ENCODE measurements at places on chromosomes 3 and 15. TPM values are rescaled to one million over a fixed set of nuclear protein-coding genes. Genes with fewer than 3 reads are reported as not detected.

- no peaks in the 10 kb centered on the region for H3K4me1 ChIP-seq
- H3K27ac ChIP-seq = no peak overlapping the region
- H3K27me3 ChIP-seq = no peaks in the 10 kb centered on the region
- DNase-seq = no peak
- H3K4me3 ChIP-seq = no peak overlapping the region
Observed at GRCh38 chr3:134929976-134930375, 134.9 kb downstream of the EPHB1 start.

DNA sequence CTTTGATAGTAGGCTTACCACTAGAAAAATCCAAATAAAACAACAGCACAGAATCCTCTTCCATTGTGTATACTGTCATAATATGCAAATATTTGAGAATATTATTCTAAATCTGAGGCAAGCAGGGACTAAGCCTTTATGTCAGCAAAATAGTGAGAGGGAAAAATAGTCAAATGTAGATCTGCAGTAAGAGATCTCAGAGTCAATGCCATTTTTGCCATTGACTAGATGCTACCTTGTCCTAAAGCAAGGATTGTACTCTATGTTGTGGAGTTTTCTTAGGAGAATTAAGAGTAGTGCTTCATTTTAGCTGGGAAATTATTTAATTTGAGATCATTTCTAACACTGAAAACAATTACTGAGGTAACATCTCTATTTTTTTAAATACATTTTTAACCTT is 50.2 kb downstream of the IQCH start:
- no peaks in the 10 kb centered on the region for H3K27me3 ChIP-seq
- no peak for DNase-seq
- H3K4me1 ChIP-seq = peaks cover 12% of the 10 kb centered on the region

ROPN1 gene
- total RNA-seq = not detected

DNA sequence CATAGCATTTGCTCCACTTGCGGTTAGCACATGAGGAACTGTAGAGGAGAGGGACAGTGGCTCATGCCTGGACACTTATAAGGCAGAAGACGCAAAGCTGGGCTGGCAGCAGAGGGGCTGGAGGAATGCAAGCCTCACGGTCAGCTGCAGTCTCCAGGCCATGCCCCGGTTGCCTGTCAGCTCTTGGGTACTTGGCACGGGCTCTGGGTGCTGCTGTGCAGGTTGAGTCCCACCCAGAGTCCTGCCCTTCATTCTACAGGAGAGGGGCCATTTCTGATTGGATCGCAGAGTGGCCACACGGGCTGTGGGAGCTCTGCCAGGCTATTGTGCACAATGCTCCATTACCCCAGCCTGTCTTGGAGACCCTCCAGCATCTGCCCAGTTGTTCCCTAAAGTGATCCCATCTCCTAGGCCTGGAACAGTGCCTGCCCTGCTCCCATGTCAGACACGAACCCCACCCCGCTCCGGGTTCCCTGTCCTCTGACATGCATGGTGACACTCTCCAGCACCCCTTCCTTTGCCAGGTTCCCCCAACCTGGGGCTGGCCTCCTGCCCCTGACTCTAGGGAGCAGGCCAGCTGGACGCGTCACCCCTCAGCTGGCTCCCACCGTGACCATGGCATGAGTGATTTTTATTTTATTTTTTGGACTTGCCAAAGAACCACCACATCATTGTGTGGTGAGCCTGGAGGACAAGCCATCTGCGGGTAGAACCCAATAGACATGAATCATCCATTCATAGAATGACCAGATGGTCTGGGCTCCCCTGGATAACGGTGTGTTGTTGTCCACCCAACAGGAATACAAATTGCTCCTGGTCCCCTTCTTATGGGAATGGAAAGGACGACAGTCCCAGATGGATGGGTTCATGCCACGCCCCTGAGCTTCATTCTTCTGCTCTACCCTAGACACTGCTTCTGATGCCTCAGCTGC is 51.0 kb upstream of the KLF13 start:
- H3K4me1 ChIP-seq = peaks cover 45% of the 10 kb centered on the region
- no peaks in the 10 kb centered on the region for H3K27me3 ChIP-seq
- H3K36me3 ChIP-seq = no peaks in the 10 kb centered on the region

ABHD17C gene
- 0.63 TPM for total RNA-seq

WNT7A gene
- total RNA-seq = not detected

DNA sequence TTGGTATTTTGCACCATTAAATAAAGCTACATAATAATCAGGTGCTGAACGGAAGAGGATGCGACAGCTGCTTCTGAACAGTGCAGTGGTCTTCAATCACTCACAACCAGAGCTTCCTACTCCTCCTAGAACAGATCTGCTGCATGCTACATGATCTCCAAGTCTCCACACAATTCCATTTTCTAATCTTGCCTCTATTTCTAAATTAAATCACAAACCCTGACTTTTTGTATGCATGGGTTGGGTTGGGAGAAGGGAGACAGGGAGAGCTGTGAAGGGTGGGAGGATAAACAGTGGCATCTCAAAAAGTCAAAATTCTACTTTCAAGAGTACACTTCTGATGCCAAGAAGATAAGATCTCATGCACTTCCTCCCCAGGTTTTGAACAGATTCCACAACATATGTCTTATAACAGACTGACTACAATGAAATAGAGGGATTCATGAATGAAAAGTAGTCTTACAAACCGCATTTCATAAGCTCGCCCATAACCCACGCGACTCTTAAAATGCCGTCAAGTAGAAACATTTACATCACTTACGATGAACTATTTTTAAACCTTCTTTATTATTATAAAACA is 57.2 kb downstream of the CHSY1 start:
- DNase-seq = no peak
- no peaks in the 10 kb centered on the region for H3K27me3 ChIP-seq
- no peaks in the 10 kb centered on the region for H3K36me3 ChIP-seq
- no peak overlapping the region for H3K4me3 ChIP-seq

DNA sequence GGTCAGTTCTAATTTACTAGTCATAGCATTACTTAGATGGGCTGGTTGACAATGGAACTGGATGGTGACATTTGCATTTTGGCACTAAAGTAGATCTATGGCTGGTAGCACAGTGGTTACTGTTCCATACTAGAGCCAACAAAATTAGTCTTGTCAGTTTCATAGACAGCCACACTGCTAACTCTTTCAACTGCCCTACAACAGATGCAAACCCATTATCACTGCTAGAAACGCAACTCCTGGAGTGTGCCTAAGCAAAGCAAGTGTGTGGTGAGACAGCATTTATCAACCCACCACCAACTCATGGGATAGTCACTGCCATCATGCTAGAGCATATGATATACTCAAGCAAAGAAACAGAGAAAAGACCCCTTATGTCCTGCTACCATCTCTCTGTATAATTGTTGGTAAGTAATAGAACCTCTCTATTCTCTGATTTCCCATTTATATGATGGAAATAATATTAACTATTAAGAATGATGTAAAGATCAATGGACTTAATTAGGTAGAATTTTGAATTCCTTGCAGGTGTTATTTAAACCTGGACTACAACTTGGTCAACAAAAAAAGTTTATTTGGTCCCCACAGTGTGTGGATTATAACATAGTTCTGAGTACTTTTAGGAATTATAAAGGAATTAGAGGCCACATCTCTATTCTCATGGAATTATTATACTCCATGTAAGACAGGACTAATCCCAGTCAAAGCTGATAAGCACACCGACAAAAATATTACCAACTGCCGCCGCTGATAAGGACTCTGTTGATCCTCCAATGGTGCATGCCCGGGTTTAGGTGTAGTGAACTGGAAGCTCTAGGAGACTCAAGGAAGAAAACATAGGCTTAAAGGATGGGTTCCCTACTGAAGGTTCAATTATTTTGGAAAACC is 19.9 kb upstream of the ABHD5 start:
- no peak overlapping the region for H3K4me3 ChIP-seq
- H3K36me3 ChIP-seq = no peaks in the 10 kb centered on the region
- H3K4me1 ChIP-seq = no peaks in the 10 kb centered on the region
- no peak overlapping the region for H3K27ac ChIP-seq

- no peak for DNase-seq
- no peaks in the 10 kb centered on the region for H3K4me1 ChIP-seq
- H3K27me3 ChIP-seq = no peaks in the 10 kb centered on the region
- H3K4me3 ChIP-seq = no peak overlapping the region
Observed at GRCh38 chr3:52915294-52915693, 17.9 kb upstream of the STIMATE start.

GRCh38 chr15:25439369-25439836 is 579 bp upstream of the UBE3A start:
- peak overlapping the region; percentile 82 for H3K4me3 ChIP-seq
- peaks cover 21% of the 10 kb centered on the region for H3K4me1 ChIP-seq
- DNase-seq = no peak
- no peaks in the 10 kb centered on the region for H3K27me3 ChIP-seq
- no peaks in the 10 kb centered on the region for H3K36me3 ChIP-seq

- H3K4me3 ChIP-seq = no peak overlapping the region
- no peak overlapping the region for H3K27ac ChIP-seq
- peaks cover 12% of the 10 kb centered on the region for H3K4me1 ChIP-seq
- no peak for DNase-seq
- H3K36me3 ChIP-seq = no peaks in the 10 kb centered on the region
Observed at GRCh38 chr15:66834881-66835878, 133.1 kb downstream of the SMAD6 start.

DNA sequence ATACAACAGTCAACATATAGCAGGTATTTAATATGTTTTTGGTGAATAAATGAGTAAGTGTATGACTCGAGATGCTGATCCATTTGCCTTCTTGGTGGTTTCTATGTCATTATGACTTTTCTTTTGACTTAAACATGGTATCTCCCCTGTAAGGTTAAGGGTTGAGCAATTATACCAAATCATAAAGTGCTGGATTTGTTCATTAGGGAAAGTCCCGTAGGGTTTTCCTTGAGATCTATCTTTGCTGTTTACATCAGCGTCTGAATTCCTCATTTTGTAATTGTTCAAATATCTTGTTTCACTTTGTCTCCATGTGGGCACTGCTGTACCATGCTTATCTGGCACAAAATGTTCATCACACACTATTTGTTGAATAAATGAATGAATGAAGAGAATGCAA is 562.6 kb downstream of the EDEM1 start:
- DNase-seq = no peak
- no peaks in the 10 kb centered on the region for H3K36me3 ChIP-seq
- no peak overlapping the region for H3K27ac ChIP-seq
- H3K4me1 ChIP-seq = peaks cover 14% of the 10 kb centered on the region

GRCh38 chr3:188268336-188268735 is 114.4 kb downstream of the LPP start:
- no peaks in the 10 kb centered on the region for H3K36me3 ChIP-seq
- no peak overlapping the region for H3K4me3 ChIP-seq
- H3K27ac ChIP-seq = peak overlapping the region; percentile 90
- DNase-seq = no peak

CCRL2 gene
- total RNA-seq = 2.4 TPM

DNA sequence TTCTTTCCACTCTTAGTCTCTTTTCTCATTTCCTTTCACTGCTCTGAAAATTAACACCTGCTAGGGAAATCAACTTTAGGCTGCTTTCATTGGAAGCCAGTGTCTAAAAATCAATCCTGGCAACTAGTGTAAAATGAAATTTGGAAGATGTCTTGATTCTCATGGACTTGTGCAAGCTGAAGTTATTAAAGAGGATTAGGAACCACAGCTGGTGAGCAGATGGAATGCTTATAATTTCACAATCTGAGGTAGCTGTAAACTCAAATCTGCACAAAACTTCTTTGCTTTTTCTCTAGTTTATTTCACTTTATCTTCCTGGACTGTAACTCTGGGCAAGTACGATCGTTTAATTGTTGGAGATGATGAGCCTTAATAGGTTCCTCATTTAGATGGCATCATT is 175.6 kb downstream of the GHSR start:
- H3K27me3 ChIP-seq = no peaks in the 10 kb centered on the region
- DNase-seq = no peak
- no peaks in the 10 kb centered on the region for H3K4me1 ChIP-seq
- peaks cover 17% of the 10 kb centered on the region for H3K36me3 ChIP-seq
- H3K27ac ChIP-seq = no peak overlapping the region
- H3K4me3 ChIP-seq = no peak overlapping the region

DNA sequence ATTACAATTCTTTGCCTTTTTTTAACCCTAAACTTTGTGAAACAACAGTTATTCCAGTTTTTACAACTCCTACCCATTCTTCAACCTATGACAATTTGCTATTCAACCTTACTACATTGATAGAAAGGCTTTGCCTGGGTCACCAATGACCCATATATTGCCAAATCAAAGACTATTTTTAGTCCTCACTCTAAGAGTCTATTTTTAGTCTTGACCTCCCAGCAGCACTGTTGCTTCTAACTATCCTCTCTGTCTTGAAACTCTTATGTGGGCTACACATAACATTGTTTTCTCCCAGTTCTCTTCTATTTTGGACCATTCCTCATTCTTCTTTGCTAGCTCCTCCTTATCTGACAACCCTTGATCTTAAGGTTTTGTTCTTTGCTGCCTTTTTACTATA is 71.4 kb downstream of the C3orf80 start:
- no peak overlapping the region for H3K4me3 ChIP-seq
- no peak for DNase-seq
- H3K4me1 ChIP-seq = no peaks in the 10 kb centered on the region
- peaks cover 27% of the 10 kb centered on the region for H3K36me3 ChIP-seq
- H3K27ac ChIP-seq = no peak overlapping the region

DNA sequence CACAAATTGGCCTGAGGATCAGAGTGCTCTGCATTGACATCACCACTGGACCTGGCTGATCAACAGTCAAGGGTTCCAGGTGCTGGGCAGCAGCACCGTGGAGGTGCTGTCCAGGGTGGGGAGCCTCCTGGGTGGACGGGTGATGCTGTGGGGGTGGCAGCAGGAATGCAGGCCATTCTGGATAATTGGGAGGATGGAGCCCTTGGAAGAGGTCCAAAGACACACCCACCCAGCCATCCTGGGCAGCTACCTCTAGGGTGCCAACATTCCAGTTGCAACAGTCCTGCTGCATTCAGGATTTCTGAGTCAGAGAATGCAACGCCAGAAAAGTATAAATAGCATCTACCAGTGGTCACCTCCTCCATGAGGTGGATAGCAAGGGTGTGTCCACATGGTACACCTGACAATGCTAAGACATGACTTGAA is 26.8 kb downstream of the STARD5 start:
- no peak for DNase-seq
- no peaks in the 10 kb centered on the region for H3K27me3 ChIP-seq
- H3K27ac ChIP-seq = peak overlapping the region; percentile 75
- H3K4me1 ChIP-seq = peaks cover 17% of the 10 kb centered on the region
- H3K36me3 ChIP-seq = peaks cover 8% of the 10 kb centered on the region

- DNase-seq = no peak
- H3K27ac ChIP-seq = no peak overlapping the region
- no peak overlapping the region for H3K4me3 ChIP-seq
- H3K27me3 ChIP-seq = no peaks in the 10 kb centered on the region
Observed at GRCh38 chr3:169841171-169841570, 28.5 kb upstream of the LRRC34 start.

GTPBP8 gene
- total RNA-seq = 15.9 TPM

- no peaks in the 10 kb centered on the region for H3K4me1 ChIP-seq
- no peak overlapping the region for H3K27ac ChIP-seq
- no peaks in the 10 kb centered on the region for H3K36me3 ChIP-seq
Observed at GRCh38 chr3:148606979-148607378, 90.7 kb upstream of the AGTR1 start.

DNA sequence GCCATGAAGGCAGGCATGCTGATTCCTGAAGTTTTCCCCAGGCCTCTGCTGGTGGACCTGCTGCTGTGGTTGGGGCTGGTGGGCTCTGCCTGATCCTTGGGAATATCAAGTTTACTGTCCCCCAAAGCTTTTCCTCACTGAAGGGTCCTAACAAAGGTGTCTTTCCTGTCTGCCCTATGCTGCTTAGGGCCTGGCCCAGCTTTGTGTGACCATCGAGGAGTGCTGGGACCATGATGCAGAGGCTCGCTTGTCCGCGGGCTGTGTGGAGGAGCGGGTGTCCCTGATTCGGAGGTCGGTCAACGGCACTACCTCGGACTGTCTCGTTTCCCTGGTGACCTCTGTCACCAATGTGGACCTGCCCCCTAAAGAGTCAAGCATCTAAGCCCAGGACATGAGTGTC is 13.2 kb upstream of the EXOG start:
- no peak overlapping the region for H3K27ac ChIP-seq
- no peaks in the 10 kb centered on the region for H3K4me1 ChIP-seq

Measured in tibial nerve (tissue), 4 donors.